ENCODE measurements at places on chromosomes 11 and 22.

DNA sequence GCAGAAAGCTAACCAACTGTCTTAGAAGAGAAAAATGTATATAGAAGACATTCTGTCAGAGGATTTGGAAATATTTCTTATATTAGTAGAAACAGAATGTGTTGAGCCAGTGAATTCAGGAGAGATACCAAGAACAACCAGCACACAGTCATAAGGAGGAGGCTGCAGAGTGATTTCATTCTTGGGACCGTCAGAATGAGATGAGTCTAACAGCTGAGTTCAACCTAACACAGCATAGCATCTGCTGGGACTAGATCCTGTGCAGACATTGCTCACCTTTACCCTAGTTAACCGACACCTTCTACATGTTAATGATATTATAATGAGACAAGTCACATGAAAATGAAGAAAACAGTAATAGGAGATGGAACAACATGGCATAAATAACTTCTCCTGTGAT lies 85.5 kb downstream of the XRRA1 start:
- DNase-seq = no peak

- peak; percentile 93 for DNase-seq
Measured at GRCh38 chr11:99693941-99694492, 673.3 kb downstream of the CNTN5 start.

DNA sequence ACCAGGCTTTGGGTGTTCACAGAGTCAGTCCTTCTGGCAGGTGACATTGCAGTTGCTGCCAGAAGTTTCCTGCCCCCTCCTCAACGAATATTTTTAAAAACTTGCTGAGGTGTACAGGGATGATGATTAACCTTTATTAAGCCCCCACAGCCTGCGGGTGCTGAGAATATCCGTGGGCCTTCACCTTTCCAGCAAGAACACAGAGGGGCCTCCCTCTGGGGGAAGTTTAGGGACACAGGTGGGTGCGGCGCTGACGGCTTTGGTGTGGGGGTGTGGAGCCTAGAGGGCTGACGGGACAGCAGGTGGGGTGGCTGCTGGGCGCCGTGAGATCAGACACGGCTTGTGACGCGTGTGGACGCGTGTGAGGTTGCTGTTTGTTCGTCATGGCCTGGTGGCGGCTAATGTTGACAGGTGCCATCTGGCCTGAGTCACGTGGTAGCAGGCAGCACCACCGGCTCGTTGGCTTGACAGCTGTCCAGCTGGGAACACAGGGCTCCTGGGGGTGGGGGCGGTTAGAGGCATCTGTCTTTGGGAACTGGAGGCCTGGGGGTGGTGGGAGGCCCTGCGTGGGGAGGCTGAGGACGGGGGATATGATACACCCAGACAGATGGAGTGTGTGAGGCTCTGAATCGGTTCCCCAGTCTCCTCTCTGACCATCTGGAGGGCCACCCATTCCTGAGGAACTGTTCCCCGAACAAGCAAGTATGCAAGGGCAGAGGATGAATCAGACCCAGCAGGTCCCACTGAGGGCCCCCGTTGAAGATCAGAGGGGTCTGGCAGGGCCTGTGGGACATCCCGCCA lies 12.5 kb upstream of the LRRC10B start:
- DNase-seq = no peak

DNA sequence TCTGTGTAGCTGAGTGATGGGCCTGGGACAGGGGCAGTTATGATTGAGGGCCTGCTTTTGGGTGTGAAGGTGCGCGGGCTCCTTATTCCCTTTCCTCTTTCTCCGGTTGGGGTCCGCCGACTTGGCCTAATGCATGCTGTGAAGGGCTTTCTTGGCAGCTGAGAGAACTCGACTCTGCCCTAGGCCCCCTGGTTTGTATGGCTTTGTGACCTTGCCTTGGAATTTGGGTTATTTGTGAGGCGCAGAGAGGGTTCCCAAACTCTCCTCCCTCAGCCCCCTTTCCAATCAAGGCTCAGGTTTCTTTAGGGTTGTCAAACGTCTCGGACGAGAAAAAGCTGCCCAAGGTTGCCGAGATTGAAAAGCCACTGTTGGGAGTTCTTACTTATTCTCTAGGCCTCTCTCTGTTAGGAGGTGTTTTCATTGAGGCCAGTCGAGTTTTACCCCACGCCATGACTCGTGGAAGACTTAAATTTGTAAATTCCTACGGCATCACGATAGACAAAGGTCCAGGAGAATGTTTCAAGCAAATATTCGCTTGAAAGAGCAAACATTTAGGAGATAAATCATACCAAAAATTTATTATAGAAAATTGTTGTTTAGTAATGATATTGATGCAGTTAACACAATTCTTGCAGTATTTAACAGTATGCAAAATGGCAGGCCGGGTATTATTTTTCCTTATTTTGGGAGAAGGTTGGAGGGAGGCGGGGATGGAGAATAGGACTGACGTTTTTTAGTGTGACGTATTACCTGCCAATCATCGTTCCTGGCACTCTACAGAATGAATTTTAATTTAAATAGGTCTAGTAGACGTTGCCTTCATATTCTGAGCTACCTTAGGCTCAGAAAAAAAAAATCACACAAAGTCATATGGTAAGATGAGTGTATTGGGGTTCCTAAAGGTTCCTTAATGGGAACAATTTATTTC lies 689 bp downstream of the PDHX start:
- peak; percentile 57 for DNase-seq

- DNase-seq = no peak
Measured at GRCh38 chr11:22346282-22346681, 8.1 kb downstream of the SLC17A6 start.

GRCh38 chr11:102367364-102367763 lies 20.4 kb downstream of the BIRC2 start:
- DNase-seq = peak; percentile 9

GRCh38 chr11:104830080-104830479 lies 68.2 kb downstream of the CASP12 start:
- peak; percentile 89 for DNase-seq

GRCh38 chr22:17842386-17842785 lies 68.1 kb upstream of the BID start:
- DNase-seq = no peak

DNA sequence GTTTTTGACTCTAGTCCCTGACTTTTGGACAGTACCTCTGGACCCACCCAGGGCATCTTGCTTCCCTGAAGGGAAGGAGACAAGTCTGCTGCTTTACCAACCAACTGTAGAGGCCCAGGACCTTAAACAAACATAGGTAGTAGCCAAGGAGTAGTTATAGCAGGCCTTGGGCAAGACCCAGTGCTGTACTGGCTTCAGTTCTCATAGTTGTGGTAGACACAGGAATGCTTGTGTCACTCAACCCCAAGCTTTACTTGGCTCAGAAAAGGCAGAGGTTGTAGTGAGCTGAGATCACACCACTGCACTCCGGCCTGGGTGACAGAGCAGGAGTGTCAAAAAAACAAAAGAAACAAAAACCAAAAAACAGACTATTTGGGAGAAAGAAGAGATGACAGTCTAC lies 21.3 kb upstream of the OR52M1 start:
- no peak for DNase-seq

DNA sequence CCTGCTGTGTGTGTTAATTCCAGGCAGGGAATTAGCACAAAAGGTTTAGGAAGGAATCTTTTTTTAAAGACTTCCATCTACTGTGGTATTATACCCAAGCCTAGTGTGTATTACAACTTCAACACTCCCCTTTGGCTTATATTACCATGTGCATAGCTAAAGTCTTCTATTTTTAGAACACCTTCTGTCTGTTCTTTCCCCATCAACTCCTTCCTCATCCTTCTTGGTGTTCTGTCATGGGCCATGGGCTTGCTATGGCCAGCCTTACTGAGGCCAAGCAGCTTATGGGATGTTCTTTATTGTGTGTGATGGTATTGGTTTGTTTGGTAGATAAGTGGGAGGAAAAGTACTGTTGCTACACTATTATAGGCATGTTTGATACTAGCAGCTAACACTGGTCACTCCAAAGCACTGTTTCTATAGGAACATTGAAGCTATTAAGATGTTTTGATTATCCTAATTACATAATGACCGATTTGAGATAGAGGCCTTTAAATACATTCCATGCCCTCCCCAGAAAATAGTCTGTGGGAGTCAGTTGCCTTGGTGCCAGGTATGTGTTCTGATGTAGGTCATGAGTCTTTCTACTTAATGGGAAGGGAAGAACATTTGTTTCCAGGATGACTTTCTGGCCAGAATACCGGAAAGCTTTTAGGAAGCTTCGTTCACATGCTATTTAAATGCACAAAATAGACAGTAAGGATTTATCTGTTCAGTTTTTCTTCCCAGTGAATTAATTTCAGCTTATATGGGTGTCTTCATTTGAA lies 16.5 kb downstream of the MCAM start:
- no peak for DNase-seq

DNA sequence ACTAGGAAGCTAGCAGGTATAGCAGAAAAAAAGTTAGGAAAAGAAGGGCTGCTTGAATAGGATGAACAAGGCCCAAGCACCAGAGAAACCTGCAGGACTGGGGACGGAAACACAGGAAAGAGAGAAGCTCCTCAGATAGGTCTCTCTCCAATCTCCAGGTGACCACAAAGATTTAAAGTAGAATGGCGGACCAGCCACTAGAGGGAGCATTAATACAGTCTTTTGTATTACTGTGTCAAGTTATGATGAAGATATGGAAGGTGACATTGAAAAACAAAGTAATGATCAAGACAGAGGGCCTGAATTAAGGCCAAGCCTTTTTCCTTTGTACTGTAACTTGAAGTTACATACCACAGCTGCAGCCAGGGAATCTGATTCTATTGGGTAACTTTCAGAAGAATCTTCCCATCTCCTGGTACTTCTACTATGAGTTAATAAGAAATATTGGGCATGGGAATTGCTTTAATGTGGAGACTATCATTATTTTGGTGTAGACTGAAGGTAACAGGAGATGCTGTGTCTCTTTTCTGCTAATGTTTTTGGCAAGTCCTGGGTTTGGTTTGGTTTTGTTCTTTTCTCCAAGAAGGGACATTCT lies 33.8 kb downstream of the OR2AG2 start:
- peak; percentile 60 for DNase-seq

- no peak for DNase-seq
Measured at GRCh38 chr11:2086239-2087040, 52.7 kb downstream of the IGF2 start.

DNA sequence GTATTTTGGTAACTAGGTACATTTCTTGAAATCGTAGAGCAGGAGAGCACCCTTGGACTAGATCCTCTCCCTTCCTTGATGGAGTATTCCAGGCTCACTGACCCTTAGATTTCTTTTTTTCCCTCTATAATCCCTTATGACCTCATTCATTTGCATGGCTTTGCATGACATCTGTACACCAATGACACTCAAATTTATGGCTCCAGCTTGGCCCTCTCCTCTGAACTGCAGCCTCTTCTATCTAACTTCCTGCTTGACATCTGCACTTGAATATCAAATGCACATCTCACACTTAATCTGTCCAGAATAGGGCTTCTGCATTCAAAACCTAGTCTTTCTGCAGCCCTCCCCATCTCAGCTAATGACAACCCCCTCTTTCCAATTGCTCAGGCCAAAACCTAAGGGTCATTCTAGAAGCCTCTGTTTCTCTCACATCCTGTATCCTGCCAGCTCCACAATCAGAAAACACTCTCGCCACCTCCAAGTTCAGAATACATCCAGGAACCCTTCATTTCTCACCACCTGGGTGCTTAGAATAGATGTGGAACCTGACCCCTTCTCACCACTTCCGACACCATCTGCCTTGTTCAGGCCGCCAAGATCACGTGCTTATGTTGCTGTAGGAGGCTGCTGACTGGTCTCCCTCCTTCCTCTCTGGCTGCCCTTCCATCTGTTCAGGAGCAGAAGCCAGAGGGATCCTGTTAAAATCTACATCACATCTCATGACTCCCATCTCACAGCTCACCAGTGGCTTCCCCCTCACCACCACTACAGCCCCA lies 138.9 kb upstream of the MTNR1B start:
- DNase-seq = no peak

DNA sequence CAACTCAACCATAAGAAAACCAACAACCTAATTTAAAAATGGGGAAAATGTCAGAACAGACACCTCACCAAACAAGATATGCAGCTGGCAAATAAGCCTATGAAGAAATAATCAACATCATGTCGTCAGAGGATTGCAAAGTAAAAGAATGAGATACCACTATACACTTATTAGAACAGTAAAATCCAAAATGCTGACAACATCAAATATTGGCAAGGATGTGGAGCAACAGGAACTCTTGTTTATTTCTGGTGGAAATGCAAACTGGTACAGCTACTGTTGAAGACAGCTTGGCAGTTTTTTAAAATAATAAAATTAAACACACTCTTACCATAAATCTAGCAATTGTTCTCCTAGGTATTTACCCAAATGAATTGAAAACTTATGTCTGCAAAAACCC lies 140.7 kb upstream of the B3GAT1 start:
- DNase-seq = no peak

- peak; percentile 70 for DNase-seq
Measured at GRCh38 chr11:100930185-100930778, 199.3 kb downstream of the PGR start.

DNA sequence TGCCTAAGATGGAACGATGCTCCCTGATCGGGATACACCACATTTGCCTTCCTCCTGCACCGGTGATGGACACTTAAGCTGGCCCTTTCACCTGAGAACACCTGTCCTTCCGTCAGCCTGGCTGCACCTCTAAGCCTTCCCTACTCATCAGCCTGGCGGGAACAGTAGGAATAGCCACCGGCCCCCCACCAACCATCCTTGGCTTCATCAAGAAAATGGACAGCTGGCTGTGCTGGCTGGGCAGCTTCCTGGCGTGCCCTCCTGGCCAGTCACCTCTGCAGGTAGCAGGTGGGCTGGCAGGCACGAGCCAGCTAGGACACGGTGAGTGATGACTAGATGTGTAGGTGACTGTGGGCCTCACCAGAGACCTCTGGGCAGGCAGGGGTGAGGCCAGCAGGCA lies 142.8 kb downstream of the CTTN start:
- no peak for DNase-seq

DNA sequence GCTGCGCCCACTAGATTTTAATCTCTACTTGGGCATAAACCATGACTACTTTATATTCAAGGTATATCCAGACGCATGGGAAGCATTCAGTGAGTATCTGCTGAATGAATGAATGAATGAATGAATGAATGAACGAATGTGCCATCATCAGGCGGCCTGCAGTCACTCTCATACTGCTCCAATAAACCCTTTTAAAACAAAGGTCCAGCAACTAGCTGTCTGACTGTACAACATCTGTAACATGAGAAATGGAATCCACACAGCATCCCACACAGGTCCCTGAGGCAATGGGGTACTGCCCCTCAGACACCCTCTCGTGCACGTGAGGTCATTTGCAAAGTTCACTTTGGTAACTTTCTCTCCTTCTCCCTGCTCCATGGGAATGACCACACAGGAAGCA lies 147.5 kb downstream of the LARGE1 start:
- DNase-seq = no peak

DNA sequence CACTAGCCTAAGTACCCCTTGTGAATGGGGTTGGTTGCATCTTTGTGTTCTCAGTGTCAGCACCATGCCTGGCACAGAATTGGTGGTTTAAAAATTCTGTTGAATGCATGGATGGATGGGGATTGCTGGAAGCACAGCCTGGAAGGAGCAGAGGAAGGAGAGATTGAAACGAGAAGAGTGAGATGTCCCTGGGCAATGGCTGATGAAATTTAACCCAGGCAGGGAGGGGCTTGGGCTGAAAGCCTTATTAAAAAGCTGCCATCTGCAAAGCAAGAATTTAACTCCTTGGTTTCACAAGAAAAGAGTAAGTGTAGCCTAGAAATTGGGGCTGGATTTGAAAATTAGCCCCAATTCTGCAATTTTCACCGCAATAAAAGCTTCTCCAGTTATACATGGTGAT lies 126.7 kb downstream of the TEAD1 start:
- DNase-seq = no peak

GRCh38 chr11:8717876-8718753 lies 35.5 kb downstream of the RPL27A start:
- DNase-seq = peak; percentile 78
